ENCODE measurements at places on chromosomes 1 and 21.

GRCh38 chr1:168865850-168866620, 137.0 kb upstream of the DPT start:
- DNase-seq, result no peak

GRCh38 chr1:160081261-160081936, at the start of gene KCNJ9:
Gene KCNJ9 (plus strand): TSS chr1:160081538. CDS start chr1:160084031, 2,493 bp downstream.
- peak; percentile 94 for DNase-seq

DNA sequence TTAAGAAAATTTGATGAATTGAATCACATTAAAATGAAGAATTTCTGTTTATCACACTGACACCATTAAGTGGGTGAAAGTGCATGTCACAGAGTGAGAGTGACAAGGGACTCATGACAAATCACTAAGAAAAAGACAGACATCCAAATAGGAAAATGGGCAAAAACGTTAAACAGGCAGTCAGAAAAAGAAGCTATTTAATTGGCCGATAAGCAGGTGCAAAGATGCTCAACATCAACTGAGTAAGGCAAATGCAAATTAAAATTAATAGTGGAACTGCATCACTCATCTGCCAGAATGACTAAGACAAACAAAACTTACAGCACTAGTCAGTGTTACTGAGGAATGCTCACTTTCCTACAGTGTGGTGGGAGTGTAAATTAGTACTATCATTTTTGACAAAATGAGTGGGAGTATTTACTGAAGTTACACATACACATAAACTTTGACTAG, 39.2 kb upstream of the RUNX1 start:
- no peak for DNase-seq

DNA sequence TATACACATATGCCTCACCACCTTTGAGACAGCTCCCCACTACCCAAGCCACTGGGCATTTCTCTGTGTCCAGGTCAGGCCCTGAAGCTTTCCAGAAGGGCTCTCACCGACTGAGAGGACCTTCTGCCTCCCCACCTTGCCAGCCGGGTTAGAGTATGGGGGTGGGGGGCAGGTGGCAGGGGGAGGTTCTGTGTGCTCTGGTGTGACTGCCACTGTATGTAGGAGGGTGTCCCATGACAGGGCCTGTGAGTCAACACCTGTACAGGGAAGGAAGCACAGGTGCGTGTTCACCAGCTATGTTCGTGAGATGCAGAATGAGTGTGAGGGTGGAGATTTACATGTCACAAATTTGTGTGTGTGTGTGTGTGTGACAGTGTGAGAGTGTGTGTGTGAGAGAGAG, 7.0 kb downstream of the AHDC1 start:
- DNase-seq, result no peak

DNA sequence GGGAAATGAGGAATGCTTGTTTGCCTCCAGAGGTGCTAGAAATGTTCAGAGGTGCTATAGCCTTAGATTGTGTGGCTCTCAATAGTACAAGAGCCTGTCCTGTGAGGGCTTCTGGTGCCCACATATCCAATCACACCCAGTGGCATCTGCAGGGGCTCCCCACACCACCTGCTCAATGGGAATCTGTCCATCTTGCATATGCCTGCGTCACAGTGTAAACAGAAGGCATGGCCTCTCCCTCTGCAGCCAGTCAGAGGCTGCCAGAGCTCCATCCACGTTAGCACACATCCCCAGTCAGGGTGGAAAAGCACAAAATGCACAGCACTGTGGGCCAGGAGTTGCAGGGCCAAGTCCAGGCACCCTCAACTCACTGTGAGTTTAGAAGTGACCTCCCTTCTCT, 113.6 kb upstream of the GRIK3 start:
- DNase-seq, result no peak

DNA sequence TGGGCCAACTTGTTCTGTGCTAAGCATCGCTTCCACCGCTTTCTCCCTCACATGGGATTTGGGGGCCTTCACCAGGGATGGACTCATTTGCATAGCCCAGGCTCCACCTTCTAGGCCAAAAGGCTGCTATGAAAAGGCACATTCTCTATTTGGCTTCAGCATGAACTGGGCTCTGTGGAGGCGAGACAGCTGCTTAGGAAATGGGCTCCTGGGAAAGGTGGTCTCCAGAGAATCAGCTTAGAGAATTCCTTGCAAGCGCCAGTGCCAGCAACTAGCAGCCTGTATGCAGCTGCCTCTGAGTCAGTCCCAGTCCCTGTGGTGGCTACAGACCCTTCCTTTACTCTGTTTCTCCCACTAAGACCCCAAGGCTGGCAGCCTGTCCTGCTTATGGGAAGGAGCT, 214.5 kb downstream of the HIVEP3 start:
- DNase-seq, result no peak

GRCh38 chr1:160885042-160885441, at the start of gene ITLN1:
Gene ITLN1 (minus strand): TSS chr1:160885180. CDS start chr1:160884877, 303 bp downstream.
- DNase-seq, result no peak

DNA sequence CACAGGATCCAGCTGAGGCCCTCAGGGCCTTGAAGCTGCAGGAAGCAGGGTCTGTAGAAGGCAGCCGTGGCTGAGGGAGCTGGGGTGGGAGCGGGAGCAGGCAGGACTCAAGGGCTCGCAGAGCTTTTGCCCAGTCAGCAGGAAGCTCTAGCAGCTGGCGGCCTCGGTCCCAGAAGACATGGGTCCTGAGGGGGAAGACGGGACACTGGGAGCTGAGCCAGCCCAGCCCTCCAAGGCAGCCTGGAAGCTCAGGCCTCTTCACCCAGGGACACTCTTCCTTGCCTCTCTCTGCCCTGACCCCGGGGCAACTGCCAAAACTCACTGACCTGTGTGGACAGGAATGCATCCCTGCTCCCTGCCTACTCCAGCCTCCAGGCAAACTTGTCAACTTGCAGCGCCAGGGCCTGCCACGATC, 8.9 kb downstream of the ADGRB2 start:
- DNase-seq, result no peak

DNA sequence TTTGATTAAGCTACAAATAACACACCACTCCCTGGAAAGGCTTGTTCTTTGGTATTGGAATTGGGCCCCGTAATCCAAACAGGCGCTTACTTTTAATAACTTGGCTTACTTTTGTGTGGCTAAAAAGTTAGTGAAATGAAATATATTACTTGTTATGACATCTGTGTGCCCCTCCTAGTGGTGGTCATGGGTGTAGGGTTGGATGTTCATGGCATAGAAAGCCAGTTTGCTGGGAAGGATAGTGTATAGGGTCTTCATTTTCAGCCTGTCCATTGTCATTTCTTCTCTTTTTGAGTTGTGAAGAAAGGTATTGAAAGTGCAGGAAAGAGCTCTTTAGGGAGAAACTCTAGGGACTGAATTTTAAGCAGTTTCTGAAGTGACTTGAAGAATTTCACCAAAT, 5.9 kb downstream of the CDC14A start:
- DNase-seq, result no peak

DNA sequence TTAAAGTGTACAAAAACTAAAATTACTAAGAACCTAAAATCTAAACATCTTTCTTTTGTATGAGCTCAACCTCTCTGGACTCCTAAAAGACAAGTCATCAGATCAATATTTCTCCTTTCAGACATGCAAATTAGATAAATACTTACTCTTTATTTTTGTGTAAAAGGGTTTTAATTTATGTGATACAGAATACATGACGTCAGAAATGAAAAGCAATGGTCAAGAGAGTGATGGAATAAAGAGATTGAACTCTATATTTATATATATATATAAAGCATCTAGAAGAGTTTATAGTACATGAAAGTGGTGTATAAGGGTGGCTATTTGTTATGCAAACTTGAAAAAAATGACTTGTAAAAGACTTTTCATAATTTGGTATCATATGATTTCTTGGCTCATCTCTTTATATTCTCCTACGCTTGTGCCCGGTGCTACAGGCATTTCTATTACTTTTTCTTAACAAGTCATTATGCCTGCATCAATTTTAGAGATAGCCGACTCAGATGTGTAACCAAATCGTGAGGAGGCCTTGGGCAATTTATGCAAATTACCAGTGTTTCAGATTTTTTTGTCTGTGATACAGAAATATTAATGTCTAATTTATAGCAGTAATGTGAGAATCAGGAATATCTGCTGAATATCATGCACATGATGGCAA, 186.0 kb upstream of the OLFM3 start:
- no peak for DNase-seq

DNA sequence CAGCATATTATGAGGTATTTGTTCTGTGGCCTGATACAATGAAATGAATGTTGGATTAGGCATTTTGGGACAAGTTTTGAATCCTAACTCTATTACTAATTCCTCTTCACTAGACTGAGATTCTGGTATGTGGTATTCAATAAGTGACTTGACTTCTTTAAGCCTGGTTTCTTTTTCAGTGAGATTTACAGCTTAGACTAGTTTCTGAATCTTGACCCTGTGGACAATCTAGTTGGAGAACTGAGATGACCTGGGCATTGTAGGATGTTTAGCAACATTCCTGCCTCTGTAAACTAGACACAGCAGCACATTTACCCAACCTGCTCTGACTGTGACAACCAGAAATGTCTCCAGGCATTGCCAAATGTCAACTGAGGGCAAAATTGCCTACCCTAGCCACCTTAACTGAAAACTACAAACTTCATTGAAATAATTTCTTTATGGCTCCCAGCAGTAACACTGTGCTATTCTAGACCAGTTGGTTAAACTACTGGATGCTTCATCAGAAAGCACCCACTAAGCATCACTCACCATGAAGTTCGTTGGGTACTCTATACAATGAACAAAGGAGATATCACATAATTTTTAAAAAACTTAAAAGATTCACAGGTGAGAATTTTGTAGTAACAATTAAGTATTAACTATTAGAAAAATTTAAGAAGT, 16.8 kb downstream of the PTPRC start:
- DNase-seq, result no peak

DNA sequence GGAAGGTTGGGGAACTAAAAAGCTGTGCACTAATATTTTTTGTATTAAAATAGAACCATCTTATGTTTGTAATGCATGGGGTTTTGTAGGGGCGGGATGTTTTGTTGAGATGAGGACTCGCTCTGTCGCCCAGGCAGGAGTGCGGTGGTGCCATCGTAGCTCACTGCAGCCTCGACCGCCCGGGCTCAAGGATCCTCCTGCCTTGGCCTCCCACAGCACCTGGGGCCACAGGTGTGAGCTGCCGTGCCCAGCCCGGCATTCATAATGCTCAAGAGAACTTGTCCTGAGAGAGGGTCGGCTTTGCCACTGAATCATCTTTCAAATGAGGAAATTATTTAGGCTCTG, 3.0 kb upstream of the C1orf159 start:
- DNase-seq, result no peak

DNA sequence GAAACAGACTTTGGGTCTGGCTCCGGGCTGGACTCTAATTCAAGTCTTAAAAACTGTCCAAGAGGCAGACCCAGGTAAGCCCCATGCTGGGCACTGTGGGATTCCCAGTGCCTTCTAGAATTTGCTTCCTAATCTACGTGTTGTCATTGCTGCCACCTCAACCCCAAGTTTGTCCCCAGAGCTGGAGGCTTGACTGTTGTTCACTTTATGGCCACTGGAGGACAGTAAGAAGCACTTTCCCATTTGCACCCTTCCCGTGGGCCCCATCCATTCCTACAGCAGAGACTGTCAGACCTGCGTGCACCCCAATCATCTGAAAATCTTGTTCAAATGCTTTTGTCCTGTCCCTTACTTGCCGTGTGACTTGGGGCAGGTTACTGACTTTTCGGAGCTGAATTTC, 29.4 kb upstream of the VASH2 start:
- no peak for DNase-seq

DNA sequence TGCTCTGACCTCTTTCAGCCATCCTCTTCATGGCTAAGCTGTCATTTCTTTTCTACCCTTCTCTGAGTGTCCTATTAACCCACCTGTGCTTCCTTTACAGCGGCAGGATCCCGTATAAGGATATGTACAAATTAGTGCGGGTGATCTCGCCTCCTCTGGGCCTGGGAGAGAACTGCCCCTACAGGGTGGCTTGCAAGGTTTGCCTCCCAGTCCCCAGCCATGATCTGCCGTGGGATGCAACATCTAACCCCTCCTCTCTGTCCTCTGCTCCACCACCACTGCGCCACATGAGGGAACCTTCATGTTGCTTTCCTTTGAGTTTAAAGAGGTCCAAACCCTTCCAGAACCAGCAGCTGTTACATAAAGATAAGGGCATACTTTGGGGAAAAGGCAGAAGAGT, 282.2 kb downstream of the ZNF648 start:
- DNase-seq, result no peak

DNA sequence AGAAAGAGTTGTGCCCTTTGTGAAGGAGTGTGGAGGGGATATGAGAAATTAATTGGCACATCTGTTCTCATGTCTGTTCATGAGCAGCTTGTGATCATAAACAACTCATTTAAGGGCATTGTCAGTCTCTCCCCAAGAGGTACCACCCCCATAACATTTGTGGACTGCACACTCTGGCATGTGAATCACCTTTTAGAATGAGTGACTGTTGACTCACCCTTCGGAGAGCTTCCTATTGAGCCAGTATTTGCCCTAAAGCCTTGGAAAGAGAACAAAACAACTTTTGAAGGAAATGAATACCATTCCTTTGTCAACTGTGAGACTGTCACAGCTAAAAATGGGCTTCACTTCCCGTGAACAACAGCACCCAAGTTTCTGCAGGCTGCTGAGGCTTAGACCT, 27.5 kb upstream of the MYSM1 start:
- no peak for DNase-seq

GRCh38 chr1:150164224-150164623, 14.5 kb downstream of the PLEKHO1 start:
- no peak for DNase-seq
